ENCODE measurements at places on chromosomes 13 and 19. TPM values are rescaled to one million over a fixed set of nuclear protein-coding genes. Genes with fewer than 3 reads are reported as not detected.

IGFL2 gene
- not detected for total RNA-seq

DNA sequence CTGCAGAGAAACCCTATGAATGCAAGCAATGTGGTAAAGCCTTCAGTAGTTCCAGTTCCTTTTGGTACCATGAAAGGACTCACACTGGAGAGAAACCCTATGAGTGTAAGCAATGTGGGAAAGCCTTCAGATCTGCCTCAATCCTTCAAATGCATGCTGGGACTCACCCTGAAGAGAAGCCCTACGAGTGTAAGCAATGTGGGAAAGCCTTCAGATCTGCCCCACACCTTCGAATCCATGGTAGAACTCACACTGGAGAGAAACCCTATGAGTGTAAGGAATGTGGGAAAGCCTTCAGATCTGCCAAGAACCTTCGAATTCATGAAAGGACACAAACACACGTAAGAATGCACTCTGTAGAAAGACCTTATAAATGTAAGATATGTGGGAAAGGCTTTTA lies 14.7 kb downstream of the ZNF763 start:
- no peaks in the 10 kb centered on the region for H3K27me3 ChIP-seq
- DNase-seq, result no peak
- no peak overlapping the region for H3K27ac ChIP-seq
- peak overlapping the region; percentile 62 for H3K4me3 ChIP-seq

DNA sequence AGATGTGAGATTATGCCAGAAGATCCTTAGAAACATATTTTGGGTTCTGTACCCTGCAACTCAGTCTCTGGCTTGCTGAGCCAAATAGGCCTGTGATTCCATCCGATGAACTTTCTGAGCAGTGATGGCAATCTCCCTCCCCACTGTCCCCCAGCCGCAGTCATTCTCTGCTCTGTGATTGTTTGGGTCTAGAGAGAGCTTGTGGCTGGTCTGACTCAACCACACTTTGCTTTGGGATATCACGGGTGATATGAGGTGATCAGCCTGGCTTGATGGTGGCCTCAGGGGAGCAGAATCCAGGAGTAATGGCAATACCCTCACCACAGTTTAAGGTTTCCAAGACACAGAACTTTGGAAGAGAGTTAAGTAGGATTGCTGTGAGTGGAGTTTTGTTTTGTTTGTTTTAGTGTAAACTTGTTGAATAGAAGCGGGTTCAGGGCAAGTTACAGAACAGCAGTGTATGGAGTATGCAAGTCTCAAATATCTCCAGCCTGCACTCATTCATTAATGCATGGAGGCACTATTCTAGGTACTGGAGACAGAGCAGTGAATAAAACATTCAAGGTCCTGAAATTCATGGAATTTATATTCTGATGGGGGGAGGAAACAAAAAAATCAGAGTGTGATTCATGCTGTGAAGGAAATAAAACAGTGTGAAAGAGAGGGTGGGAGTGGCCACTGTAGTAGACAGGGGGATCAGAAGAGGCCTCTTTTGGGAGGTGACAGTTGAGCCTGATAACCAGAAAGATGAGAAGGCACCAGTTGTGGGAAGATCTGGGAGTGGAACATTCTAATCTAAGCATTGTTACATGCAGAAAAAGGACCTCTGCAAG lies 5.3 kb downstream of the SAMD4B start:
- H3K27ac ChIP-seq, result no peak overlapping the region
- peaks cover 8% of the 10 kb centered on the region for H3K4me1 ChIP-seq

DNA sequence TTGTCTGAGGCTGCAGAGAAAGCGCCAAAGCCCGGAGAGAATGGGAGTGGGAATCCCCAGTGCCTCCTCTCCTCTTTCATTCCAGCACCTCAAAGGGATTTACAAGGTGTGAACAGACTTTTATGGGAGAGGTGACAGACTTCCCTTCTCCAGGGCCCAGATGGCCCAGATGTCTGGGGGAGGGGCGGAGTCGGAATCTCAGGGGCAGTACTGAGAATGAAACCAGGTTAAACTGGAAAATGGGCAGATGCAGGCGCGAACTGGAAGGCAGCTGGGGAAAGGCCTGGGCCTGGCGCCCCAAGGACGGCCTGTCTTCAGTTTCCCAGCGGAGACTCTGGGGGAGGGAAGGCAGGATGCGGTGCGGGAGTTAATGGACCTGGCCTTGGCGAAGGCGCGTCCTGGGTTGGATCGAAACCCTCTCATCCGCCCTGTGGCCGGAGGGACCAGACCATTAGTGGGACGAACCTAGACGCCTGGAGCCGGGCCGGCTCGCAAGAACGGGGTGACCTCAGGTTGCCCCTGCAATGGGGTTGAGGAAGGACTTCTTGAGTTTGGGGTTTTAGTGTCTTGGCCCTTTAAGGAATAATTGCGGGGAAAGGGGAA lies 592 bp upstream of the TRIP10 start:
- H3K27ac ChIP-seq, result peak overlapping the region; percentile 68
- H3K36me3 ChIP-seq, result peaks cover 29% of the 10 kb centered on the region
- H3K4me3 ChIP-seq, result peak overlapping the region; percentile 89
- DNase-seq, result peak; percentile 96

DNA sequence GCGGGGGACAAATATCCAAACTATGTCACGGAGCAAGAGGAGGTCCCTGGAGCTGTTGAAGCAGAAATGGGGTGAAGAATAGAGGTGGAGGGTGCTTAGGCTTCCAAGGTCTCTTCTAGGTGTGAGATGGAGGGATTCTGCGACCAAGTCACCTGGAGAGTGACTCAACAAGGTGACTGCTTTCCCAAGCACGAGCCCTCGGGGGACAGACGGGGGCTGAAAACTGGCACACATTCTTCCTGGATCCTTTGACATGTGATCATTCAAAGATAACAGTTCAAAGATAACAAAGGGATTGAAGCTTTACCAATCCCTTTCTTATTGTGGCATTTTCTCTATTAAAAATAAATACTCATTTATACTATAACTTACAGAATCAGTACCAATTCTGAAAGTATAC lies 2.2 kb upstream of the TEX101 start:
- H3K4me1 ChIP-seq, result no peaks in the 10 kb centered on the region
- no peak overlapping the region for H3K4me3 ChIP-seq
- H3K36me3 ChIP-seq, result no peaks in the 10 kb centered on the region

All from endodermal cell (in vitro differentiated cells).